ENCODE measurements at places on chromosomes 13 and 19.

DNA sequence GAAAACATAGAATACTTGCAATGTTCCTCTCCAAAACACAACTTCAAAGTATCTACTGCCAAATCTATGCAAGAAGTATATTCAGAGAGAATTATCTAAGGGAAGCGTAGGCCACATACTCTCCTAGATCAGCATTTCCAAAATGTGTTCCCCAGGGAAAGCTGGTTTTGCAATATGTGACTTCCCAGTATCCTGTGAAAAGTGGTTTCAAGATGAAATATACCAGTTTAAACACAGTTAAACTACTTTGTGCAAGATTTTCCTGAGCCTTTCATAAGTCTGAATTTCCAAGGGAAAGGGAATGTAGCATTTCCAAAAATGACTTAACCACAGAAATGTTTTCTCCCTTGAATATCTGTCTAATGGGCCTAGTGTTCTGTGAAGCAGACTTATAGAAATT lies 7.6 kb downstream of the STARD13 start:
- no peak for DNase-seq

DNA sequence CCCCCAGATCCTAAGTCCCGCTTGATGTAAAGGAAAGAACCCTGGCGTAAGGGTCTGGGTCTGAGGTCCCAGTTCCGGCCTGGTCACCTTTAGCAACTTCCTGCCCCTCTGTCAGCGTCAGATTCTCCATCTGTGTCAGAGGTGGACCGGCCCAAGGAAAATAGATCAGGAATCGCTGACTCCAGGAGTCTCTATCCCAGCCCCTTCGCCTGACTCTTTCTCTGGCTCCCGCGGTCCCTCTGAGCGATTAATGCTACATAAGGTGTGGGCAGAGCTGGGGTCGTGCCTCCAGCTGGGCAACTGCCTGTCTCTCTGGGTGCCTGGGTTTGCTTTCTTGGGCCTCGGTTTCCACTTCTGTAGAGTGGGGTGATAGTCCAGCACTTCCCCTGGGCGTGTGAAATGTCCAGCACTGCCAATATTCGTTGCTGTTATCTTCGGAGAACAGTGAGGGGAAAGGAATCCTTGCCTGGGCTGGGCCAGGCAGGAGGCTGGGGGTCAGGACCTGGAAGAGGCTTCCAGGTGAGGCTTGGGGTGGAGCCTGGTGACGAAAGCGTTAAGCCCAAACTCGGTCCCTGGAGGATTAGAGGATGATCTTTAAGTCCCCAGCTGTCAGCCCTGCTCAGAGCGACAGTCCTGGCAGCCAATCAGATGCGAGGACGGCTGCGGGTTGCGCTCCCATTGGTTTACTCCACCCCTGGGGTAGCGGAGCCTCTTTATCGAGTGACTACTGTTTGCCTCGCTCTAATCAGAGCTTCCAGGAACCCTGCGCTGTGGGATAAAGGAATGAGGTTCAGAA lies 767 bp downstream of the ABCA7 start:
- DNase-seq, result no peak

DNA sequence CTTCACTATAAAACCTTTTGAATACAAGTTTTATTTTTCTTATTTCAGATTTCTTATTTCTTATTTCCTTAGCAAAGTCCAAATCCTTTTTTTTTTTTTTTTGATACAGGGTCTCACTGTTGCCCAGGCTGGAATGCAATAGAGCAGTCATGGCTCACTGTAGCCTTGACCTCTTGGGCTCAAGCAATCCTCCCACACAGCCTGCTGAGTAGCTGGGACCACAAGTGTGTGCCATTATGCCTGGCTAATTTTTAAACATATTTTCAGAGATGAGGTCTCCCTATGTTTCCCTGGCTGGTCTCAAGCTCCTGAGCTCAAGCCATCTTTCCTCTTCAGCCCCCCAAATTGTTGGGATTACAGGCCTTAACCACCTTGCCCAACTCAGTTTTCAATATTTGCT lies 334.3 kb downstream of the DLEU7 start:
- no peak for DNase-seq

DNA sequence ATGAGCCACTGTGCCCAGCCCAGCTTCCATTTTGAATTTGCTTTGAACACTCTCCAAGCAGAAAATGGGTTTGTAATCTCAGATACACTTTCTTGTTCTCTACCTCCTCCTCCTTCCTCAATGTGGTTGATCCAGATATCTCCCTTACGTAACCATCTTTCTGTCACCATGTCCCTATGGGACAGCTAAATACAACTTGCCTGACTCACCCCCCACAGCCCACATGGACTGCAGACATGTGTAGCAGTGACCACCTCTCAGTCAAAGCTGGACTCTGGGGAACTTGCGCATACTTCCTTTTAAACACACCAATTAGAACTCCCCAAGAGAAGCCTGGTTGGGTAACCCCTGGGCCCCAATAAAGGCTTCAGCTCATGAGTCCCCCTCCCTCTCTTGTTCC lies 10.8 kb upstream of the ZNF799 start:
- DNase-seq, result no peak

DNA sequence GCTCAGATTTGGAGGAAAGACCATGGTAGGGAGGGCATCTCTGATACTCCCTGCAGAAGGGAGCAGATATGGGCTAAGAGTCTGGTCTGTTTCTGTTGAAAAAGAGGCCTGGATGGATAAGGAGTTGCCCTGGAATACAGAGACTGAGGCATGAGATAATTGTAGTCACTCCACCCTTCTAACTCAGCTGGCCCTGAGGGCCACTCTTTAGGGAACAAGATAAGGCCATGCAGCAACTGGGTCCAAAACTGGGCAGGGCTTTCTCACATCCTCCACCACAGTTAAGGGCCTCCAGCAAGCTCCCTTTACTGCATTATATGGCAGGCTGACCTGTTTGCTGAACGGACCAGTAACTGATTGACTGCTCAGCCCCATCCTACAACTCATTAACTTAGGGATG lies 1.3 kb downstream of the ZNF749 start:
- no peak for DNase-seq

Data from vagina (tissue), 2 donors.